ENCODE measurements at places on chromosomes 1 and 21.
A peak's percentile ranks its signal among the peaks of the same experiment; 100 is the strongest.

DNA sequence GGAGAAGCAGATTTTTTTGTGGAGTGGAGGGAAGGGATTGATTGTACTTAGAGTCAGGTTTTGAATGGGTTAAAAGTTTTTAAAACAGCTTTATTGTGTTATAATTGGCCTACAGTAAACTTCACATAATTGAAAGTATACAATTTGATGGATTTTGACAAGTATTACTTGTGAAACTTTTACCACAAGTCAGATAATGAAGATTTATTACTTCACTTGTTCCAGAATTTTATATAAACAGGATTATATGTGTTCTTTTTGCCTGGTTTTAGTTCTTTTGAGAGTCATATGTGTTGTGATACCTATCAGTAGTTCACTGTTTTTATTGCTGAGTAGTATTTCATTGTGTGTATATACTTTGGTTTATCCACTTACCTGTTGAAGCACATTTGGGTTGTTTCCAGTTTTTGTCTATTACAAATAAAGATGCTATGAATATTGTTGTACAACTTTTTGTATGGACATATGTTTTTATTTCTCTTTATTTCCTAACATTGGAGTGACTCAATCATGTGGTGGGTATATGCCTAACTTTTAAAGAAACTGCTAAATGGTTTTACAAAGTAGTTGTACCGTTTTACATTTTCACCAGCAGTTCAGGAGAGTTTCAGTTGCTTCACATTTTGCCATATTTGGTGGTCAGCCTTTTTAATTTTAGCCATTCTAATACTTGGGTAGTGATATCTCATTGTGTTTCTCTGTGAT is 71.0 kb downstream of the DYRK1A start:
- no peak for DNase-seq

DNA sequence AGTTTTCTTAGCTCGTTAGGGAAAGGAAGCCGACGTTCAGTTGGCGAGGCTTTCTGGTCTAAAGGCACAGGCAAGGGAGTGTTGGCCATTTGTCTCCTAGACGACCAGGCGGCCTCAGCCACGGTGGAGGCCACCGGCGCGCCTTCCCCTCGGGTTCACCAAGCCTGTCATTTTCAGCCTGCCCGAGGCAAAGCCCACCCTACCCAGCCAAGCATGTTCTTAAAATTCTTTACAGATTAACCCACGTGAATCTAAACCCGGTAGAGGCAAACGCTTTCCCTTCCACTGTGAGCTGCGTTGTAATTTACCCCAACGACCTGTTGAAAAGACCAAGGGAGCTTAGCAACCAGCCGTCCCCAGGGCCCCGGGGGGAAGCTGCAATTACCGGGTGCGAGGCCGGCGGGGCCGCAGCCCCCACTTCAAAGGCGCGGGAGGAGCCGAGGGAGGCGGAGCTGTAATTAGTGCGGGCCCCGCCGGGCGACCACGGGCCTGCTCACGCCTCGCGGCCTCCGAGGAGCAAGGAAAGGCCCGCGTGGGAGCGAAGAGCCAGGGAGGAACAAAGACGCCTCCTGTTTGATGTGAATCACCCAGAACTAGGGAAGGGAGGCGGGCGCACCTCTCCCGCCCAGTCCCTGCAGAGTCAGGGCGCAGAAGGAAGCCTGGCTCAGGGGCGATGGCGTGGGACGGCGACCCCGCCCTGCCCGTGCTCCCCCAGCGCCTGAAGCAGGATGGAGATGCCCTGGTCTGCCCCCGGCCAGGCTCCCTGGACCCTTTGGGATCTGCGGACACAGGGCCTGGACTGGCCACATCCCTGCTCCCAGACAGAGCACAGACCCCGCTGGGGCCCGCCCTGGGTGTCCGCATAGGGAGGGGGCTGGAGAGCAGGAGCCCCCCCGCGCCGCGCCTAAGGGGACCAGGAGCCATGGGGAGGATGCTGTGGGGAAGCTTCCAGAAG is 12.1 kb upstream of the TSPEAR start:
- peak; percentile 20 for DNase-seq

- no peak for DNase-seq
These were observed 2.6 kb downstream of the TXLNA start for GRCh38 chr1:32182060-32182459.

- no peak for DNase-seq
These were observed 1418.5 kb downstream of the PLA2G4A start for GRCh38 chr1:188247255-188247654.

DNA sequence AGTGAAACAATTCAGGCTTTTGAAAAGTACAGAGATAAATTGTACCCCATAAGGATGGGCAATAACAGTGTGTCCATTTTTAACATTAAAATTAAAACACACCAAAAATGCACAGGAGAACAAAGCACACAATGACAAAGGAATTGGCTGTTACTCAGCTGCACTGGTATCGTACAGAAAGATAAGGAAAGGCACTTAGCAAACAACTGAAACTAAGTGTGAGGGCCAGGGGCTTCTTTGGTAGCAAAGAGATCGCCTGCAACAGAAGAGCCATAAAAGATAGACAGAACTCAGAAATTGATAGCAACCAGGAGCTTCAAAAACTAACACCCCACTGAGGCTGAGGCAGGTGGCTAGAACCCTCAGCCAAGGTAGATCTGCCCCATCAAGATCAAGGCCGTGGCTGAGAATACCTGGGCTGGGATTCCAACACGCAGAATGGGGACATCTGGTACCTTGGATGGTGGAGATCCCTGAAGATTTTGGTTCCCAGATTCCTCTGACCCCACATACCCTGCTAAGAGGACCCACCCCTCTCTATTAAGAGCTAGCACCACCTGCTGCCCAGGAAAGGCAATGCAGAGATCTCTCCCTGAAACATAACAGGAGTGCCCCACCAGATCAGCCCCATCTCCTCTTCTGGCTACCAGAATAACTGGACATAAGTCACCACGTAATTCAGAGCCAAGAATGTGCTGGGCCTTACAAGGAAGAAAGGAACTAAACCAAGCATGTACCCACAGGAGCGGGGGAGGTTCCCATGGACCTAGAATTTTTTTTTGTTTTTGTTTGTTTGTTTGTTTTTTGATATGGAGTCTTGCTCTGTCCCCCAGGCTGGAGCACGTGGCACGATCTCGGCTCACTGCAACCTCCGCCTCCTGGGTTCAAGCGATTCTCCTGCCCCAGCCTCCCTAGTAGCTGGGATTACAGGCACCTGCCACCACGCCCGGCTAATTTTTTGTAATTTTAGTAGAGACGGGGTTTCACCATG is 16.2 kb downstream of the PLEKHO1 start:
- peak; percentile 50 for DNase-seq

DNA sequence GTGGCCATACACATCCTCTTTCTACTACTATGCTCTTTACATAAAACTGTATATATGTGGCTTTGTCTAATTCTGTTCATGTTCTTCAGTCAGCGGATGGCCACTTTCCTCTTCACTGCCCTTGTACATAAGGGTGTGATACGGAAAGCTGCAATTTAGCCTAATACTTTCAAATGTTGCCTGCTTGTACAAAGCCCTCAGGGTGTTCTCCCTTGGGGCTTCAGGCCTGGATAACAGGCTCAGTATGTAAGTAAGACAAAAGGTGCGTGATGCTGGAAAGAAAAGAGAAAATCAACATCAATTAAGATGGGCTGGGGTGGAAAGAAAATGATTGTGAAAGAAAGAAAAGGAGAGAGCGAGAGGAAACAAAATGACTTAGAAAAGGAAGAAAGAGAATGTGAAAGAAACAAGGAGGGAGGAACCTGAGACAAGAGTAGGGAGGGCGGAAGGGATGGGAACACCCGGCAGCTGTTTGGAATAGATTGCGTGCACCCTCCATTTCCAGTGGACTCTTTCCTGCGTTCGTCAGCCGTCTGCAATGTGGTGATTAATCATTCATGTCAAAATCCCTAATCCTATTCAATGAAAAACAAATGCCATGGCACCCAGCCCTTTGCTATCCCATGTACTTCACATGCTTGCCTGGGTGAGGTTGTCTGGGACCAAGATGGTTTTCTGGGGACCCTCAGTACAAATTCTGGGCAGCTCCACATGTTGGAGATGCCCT is 553.6 kb downstream of the NUF2 start:
- no peak for DNase-seq

DNA sequence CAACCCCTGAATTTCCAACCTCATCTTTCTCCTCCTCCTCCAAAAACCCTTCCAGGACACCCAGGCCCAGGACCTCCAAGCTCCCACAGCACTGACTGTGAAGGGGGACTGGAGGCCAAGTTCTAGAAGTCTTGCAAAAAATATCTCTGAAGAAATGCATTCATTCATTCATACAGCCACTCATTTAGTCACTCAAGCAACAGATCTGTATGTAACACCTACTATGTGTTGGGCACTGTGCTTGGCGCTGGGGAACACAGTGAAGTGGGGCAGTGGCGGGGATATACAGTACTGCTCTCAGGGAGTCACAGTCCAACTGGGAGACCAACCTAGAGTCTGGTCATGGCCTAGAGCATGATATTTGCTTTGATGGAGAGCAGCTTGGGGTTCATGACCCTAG is 15.3 kb upstream of the TNFRSF1B start:
- no peak for DNase-seq

- no peak for DNase-seq
These were observed 117.4 kb downstream of the NGF start for GRCh38 chr1:115220340-115221270.
